ENCODE measurements at places on chromosomes 2 and 18. TPM values are rescaled to one million over a fixed set of nuclear protein-coding genes. Genes with fewer than 3 reads are reported as not detected.
A peak's percentile ranks its signal among the peaks of the same experiment; 100 is the strongest.

DNA sequence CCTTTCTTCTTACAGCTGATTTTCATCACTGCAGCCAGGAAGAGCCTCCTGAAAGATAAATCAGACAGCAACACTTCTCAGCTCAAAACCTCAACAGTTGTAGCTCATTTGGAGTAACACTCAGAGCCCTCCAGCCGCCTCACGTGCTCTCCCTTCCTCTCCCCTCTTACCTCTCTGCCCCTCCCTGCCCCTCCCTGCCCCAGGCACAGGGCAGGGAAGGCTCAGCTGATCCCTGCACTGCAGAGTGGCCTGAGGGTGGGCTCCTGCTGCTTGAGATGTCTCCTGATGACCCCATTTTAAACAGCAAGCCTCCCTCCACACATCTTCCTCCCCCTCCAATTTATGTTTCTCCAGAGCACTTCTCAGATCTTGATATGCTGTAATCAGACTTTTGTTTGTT lies 54.4 kb downstream of the SH3YL1 start:
- no peak for DNase-seq

Gene GNAL
- 2.9 TPM for total RNA-seq

DNA sequence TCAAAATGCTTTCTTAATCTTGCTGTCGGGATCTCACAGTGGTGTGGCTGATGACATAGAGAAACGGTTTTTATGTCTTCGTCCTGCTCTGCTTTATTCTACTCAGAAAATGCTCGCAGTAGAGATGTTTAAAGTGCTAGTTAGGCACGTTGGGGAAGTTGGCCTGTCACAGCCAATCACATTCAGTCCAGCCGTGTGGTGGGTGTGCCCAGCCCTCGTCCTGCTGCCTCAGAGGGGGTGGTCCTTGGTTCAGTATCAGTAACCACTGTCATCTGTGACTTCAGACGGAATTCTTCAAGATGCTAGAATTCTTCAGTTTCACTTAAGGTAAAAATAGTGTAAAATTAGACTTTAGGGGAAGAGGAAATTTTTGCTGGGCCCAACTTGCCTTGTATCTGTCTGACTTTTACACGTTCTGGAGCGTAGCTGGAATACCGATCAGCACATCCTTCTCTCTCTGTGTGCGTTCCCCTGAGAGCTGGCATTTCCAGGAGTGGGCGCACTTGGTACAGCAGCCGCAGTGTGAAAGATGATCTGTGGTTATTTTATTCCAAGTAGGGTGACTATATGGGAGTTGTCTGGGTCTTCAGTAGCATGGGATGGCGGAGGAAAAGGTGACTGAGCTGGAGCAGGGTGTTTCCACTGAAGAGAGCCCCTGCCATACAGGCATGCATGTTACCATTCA lies 18.5 kb downstream of the TRAF3IP1 start:
- no peak for DNase-seq

DNA sequence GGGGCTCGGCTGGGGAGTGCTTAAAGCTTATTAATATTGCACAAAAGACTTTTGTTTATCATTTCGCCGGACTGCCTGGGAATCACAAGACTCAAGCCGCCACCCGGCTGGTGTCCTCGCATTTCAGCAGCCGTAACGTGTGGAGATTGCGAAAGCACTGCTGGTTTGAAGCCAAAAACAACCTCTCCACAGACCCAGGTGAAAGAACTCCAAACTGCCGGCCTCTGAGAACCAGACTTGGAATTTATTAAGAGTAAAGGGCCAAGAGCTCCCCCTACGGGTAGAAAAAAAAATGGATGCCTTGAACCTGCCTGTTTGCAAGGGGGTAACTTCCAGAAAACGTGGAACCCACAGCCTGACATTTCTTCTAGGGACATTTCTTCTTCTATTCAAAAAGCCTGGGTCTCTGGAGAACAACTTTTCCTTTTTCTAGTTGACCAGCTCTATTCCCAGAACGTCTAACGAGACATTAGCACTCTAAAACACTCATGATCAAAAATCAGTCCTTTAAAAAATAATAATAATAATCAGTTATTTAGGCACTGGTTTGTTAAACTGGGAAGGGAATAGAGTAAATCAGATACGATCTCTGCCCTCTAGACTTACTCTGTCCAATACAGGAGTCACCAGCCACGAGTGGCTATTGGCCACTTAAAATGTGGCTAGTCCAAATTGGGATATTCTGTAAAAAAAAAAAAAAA lies 216.3 kb downstream of the C1D start:
- DNase-seq = peak; percentile 41

DNA sequence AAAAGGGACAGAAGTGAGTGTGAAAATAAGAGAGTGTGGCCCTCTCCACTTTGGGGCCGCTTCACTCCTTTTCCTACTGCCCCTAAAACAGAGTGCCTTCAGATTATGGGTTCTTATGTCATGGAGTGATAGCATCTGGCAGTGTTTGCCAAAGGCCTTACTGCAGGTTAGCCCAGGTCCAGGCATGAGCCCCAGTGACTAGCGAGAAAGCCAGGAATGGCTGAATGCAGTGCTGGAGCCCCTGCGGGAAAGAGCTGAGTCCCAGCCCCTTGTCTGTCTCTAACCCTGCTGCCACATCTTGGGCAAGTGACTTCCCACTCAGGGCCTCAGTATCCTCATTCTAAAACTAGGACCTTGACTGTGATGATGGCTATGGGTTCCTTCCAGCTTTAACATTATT lies 6.0 kb downstream of the IGFBP5 start:
- no peak for DNase-seq

DNA sequence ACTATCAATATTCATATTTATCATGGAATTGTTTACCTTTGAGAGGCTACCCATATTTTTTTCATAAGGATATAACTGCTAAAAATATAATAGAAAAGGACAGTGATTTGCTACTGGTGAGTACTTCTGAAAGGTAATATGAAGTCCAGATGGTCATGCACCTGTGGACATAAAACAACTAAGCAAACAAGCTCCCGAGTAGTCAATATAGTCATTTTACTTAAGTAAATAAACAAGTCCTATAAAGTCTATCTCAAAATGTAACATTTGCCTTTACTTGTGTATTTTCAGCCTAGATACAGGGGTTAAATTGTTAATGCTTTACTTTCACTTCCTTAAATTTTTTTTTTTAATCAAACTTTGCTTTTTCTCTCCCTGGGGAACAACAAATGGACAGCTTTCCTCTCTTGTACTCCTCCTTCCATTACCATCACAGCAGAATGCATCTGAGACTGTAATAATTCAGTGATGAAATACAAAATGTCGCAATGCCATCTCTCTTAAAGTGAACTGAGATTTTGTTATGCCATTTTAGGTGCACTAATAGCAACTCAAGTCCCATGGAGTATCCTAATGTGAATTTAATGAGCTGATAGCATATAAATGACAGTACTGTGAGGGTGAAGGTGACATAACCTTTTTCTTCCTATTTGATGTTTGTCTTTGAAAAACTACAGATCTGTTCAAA lies 1325.4 kb upstream of the ZEB2 start:
- no peak for DNase-seq

Gene VSNL1
- 18.3 TPM for total RNA-seq

DNA sequence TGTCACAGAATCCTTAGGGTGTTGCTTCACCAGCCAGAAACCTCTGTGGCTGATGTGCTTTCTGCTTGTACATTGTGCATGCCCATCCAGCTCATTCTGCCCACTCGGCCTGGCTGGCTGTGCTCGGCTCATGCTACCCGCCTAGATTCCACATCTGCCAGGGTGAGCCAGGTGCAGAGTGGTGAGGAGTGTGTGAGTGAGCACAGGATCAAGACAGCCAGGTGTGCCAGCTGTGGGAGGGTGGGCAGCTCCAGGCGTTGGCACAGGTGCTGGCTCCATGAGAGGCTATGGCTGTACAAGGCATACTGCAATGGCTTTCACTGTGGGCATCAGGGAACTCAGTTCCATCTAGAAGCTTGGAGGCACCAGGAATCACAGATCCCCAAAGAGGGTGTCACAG lies 1321.8 kb upstream of the CRIM1 start:
- no peak for DNase-seq
